Stimulated activated CD4-positive, alpha-beta T cell treated with anti-CD3 and anti-CD28 coated beads, TNF-alpha, amount 100 ng/mL, for 24 hours (primary cell): ENCODE measurements at places on chromosomes 2 and 18.

DNA sequence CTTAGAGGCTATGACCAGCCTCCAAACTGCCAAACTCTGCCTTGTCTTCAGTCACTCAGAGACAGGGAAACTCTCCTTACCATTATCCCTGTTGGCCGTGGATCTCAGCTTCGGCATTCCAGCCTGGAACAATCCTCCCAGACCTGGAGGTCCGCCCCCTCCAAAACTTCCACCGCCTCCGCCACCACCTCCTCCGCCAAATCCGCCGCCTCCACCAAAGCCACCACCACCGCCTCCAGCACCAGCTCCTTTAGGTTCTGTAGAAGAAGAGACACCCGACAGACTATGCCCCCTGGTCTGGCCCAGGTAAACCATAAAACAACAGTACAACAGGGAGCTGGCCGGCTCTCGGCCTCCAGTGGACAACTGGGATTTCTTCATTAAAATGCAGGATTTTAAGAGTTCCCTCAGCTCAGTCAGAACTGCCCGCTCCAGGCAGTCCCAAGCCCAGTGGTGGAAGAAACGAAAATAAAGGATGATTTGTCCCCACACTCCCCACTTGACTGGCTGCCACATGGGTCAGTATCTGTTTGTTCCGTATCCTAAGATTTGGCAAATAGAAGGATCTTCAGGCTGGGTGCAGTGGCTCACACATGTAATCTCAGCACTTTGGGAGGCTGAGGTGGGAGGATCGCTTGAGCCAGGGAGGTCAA lies 22.4 kb downstream of the WIPF1 start:
- DNase-seq = no peak

DNA sequence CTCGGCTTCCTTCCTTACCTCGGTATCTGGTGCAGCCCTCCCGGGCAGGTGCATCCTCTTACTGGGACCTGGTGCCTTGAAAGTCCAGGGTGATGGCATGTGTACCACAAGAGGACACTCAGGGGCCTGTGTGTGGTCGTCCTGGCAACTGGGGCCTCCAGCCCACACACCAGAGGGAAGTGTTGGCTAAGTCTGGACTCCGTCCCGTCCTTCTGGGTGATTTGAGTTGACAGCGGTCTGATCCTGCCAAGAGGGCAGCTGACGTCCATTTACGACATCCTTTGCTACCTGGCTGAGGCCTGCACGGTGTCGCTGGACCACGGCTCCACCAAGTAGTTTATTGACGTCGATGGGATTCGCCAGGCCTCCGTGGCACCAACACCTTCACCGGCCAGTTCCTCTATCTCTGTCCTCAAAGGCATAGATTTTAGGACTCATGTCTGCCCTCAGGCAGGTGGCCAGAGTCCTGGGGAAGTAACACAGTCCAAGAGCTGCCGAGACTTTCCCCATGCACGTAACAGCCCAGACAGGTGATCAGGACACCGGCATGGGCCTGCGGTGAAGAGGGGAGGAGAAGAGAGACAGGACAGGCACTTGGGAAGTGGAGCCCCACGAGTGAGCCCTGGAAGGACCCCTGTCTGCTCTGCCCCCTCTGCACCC lies 186.0 kb upstream of the HDAC4 start:
- no peak for DNase-seq

DNA sequence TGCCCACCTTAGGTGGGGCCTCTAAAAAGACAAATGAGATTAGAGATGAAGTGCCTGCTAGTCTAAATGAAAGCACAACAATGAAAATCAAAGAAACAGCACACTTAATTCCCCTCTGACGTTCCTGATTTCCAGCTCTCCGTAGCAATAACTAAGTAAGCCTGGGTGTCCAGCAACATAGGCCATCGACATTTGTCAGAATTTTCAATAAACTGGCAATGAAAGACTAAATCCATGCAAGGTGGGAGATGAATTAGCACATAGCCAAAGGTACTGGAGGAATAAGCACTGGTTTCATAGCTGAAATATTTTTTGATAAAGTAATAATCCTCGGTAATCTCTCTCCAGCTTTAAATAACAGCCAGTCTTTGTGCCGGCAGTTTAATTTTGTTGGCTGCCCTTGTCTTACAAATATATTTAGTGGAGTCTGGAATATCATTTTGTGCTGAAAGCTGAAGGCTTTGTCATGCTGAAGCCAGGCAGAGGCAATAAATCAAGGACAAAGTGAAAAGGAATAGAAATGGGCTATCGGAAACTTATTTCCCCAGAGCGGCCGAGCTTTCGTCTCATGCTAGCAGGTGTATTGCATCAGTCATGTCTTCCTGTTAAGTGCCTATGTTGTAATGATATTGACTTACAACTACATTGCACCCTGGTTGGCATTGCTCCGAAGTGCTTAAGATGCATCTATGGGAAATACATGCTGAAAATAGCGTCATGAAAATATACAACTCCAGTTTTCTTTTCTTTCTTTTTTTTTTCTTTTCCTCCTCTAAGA lies 790.1 kb downstream of the CNTNAP5 start:
- no peak for DNase-seq

- DNase-seq = no peak
These were observed 15.3 kb upstream of the CD207 start for GRCh38 chr2:70850925-70851324.

DNA sequence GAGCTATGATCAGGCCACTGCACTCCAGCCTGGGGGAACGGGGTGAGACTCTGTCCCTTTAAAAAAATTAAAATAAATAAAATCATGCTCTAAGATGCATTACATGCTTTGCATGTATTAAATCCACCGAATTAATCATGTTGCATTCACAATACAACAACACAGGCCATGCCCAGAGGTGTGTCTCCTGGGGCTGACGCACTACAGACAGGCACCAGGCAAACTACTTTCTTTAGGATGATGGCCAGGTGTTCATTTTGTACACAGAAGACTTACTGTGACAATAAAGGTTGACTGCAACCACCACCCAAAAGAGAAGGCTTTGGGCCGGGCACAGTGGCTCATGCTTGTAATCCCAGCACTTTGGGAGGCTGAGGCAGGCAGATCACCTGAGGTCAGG lies 226.8 kb upstream of the PXDN start:
- DNase-seq = no peak

DNA sequence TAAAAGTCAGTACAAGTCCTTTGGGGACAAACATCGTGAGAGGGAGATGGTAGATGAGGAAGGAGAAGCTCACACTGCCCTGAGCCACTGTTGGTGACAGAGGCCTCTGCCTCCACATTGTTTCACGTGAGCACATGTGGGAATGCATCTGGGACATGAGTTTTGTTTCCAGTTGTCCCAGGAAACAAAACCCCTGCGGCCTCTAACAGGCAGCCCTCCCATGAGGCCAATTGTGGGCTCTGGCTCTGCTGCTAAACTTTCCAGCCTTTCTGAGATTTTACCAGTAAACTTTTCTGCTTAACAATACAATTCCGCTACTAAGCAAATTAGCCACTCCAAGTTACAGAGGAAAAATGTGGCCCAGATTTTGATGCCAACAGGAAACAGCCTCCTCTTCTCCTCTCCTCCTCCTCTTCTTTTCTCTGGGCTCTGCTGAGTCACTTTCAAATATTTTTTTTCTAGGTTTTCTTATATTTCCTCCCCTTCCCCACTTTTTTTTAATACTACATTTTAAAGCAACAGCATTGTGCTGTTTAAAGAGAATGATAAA lies 23.4 kb upstream of the LRRC30 start:
- no peak for DNase-seq

GRCh38 chr2:230160112-230160660 lies 59.6 kb downstream of the SP110 start:
- DNase-seq = peak; percentile 30

GRCh38 chr2:216520112-216520511 lies 21.5 kb downstream of the RPL37A start:
- no peak for DNase-seq

- DNase-seq = no peak
These were observed 161.9 kb upstream of the SIX2 start for GRCh38 chr2:45171136-45171501.

- DNase-seq = no peak
These were observed 406.8 kb downstream of the THSD7B start for GRCh38 chr2:137172162-137172561.

DNA sequence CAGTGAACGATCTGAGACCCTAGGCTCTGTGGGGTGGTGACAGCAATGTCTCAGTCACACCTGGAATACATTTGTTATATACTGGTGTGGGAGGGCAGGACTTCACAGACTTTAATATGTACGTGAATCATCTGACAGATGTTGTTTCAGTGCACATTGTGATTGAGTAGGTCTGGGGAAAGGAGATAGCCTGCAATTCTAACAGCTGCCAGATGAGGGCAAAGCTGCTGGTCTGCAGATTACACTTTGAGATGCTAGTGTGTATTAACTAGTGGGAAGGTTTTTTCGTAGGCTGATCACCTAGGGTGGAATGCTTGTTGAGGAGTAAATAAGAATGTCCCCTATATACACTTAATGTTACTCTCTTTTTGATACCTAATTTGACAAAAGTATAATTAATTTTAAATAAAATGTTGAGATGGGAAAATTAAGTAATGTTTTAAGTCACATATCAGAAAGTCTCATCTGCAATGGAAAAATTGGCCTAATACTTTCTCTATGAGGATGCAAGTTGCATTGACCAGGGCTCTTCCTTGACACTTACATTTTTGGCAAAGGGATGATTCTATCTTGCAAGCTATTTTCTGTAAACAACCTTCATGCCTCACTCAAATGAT lies 496.9 kb upstream of the HNMT start:
- DNase-seq = no peak

DNA sequence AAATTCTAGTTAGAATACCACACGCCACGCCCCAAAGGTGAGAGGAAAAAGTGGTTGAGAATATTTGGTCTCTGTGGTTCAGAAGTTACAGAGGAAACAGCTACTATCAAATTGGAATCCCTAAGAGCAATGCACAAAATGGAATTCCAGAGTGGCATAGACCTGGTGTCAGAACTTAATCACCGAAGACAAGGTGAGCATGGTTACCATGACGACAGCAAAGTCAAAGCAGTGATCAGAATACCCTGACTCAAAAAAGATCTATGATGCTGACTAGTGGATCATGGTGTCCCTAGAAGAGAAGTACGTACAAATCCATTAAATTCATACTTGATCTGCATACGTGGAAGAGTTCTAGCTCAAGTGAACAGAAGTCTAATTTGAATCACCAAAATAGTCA lies 14.5 kb downstream of the LRRTM4 start:
- DNase-seq = no peak

DNA sequence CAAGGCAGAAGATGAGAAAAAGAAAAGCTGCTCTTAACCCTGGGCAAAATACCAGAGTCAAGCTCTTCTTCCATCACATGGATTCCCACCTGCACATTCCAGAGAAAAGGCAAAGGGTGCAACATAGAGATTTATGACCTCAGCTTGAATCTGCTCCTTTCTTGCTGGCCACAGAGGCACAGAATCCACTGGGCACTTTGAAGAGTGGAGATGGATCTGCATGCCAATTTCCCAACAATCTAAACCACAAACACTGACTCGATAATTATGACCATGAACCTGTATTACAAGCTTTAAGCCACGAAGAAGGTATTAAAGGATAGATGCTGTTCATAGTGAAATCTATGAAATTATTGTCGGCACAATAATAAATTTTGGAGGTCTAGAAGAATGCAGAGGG lies 237.3 kb downstream of the PID1 start:
- no peak for DNase-seq

DNA sequence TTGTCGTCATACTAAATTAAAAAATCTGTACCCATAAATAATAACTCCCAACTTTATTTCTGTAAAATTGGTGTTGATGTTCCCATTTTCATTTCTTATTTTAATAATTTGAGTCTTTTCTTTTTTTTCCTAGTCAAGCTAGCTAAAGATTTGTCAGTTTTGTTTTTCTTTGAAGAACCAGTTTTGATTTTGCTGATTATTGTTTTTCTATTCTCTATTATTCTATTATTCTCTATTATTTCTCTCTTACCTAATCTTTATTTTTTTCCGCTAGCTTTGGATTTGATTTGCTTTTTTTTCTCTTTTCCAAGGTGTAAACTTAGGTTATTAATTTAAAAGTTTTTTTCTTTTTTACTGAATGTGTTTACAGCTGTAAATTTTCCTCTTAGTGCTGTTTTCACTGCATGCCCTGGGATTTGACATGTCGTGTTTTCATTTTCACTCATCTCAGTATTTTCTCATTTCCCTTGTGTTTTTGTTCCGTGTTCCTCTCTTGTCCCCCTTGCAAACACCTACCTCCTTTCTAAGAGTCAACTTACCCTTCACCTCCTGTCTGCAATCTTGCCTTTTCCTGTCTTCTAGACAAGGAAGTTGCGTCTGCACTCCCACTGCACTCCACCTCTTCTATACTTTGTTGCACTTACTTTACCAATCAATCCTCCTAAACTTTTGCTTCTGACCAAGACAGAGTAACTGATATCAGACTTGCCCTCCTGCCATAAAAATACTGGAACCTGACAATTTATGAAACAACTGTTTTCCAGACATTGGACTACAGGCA lies 18.8 kb downstream of the PSMG2 start:
- no peak for DNase-seq

GRCh38 chr18:63234841-63235240 lies 84.7 kb downstream of the BCL2 start:
- DNase-seq = no peak

GRCh38 chr2:206198677-206199076 lies 39.0 kb downstream of the EEF1B2 start:
- no peak for DNase-seq

DNA sequence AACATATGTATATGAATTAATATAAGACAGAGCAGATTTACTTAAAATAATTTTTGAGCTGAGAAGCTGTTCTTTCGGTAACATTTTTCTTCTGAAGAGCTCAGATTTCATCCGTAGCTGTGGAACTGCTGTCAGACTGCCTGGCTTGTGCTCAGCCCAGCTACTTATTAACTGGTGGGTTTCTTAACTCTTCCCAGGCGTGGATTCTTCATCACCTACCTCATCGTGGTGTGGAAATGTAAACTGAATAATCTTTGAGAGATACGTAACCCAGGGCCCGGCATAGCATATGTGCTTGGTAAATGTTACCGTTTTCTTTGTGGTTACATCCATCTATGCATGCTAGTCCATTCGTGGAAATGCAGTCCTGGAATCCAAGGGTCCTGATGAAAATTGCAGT lies 145.0 kb downstream of the MCFD2 start:
- DNase-seq = no peak

GRCh38 chr18:75863696-75864095 lies 436.2 kb upstream of the SMIM21 start:
- DNase-seq = no peak

GRCh38 chr18:48763719-48764100 lies 187.1 kb downstream of the SMAD7 start:
- no peak for DNase-seq

- DNase-seq = no peak
These were observed 52.0 kb downstream of the CXCR4 start for GRCh38 chr2:136065907-136066306.

GRCh38 chr2:168165397-168165796 lies 82.0 kb downstream of the STK39 start:
- DNase-seq = no peak
